ENCODE measurements at places on chromosomes 13 and 19.

DNA sequence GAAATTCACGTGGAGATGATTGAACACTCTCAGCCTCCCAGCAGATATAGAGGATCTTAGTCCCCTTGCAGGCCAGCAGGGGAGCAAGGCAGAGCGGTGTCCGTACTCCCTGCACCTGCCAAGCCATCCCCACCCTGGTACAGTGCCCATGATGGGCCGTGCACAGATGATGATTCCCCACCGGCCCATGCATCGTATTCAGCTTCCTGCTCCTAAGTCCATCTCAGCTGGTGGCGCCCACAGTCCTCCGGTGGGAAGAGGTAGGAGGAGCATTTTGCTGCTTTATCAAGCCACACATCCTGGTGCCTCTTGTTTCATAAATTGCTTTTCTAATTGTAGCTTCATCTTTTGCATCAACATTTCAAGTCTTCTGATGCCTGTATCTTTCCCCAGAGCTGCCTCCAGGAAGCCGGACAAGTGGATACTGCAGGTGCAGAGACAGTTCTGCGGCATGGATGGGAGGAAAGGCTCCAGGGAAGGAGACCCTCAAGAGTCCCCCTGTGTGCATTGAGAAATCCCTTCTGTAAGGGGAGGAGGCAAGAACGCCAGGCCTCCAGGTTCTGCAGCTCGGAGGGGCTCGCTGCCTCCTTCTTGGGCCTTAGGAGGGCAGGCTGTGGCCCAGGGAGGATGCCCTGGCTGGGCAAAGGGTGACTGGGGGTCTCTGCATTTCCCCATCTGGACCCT, 55.3 kb downstream of the F2RL3 start:
- DNase-seq = no peak

DNA sequence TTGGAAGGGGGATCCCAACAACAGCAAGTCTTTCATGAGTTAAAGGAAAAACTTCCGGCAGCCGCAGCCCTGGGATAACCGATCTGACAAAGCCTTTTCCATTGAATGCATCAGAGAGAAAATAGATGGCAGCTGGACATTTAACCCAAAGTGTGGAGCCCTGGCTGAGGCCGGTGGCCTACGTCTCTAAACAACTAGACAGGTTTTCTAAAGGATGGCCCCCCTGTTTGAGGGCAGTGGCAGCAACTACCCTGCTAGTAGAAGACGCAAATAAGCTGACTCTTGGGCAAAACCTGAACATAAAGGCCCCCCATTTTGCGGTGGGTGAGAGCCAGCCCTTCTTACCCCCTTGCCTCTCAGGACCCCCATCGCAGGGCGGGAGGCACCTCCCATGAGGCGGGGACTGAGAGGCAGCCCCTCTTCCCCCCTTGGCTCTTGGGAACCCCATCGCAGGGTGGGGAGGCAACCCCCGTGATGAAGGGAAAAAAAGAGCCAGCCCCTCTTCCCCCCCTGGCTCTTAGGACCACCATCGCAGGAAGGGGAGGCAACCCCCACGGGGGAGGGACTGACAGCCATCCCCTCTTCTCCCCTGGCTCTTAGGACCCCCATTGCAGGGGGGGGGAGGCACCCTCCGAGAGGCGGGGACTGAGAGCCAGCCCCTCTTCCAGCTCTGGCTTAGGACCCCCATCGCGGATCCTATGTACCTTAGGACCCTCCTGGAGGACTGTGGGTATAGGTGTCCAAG, 2422.9 kb upstream of the PCDH20 start:
- no peak for DNase-seq

DNA sequence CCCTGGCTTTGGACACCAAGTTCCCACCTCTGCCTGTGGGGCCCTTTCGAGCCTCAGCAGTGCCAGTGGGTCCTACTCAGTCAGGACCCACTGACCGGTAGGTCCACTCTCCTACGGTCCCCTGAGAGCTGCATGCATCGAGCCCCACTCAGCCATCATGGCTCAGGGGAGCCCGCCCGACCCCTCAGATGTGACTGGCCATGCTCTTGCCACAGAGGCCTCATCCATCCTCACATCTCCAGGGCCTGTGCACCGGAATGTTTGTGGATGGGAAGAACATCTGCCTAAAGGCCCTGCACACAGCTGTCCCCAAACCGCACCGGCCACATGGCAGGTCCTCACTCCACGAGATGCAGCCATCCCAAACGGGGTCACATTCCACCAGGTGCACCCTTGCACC, 52.6 kb upstream of the C13orf46 start:
- DNase-seq = no peak

DNA sequence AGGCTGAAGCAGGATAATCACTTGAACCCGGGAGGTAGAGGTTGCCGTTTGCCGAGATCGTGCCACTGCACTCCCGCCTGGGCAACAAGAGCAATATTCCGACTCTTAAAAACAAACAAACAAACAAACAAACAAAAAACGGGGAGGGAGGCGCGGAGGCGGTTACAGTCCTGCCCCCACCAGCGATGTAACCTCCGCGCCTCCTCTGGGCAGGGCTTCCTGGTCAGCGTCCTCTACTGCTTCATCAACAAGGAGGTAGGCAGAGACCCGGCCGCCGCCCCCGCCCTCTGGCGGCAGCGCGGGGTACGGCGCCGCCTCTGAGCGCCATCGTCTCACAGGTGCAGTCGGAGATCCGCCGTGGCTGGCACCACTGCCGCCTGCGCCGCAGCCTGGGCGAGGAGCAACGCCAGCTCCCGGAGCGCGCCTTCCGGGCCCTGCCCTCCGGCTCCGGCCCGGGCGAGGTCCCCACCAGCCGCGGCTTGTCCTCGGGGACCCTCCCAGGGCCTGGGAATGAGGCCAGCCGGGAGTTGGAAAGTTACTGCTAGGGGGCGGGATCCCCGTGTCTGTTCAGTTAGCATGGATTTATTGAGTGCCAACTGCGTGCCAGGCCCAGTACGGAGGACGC, 10.2 kb downstream of the SNRPD2 start:
- DNase-seq = peak; percentile 93

GRCh38 chr13:42106998-42107397, 58.5 kb downstream of the DGKH start:
- DNase-seq = peak; percentile 55

DNA sequence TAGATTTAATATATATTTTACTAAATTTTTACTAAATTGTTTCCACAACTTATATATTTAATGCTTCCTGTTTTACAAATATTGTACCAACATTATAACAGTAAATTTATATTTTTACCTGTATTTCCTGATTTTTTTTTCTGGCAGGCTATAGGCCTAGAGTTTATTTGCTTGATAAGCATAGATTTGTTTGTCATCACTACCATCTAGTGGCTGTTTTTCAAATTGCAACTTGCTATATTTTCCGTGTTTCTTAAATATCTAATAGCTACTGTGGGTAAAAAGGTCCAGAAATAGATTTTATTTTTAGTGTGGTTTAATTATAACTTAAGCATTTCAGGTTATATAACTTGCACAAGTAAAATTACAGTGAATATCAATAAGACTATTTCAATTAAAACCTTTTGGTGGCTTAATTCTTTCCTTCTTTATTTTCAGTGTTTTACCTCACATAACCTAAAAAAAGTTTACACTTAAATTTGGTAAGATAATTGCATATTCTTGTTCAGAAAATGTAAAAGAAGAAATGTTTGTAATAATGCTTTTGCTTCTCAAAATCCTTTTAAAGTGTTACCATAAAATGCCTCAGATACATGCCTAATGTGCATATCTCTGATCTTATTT, 60.6 kb downstream of the NDFIP2 start:
- DNase-seq = peak; percentile 25

- DNase-seq = peak; percentile 78
Observed at GRCh38 chr19:16889883-16890460, 1.2 kb downstream of the F2RL3 start.

- DNase-seq = no peak
Observed at GRCh38 chr13:77417897-77418296, 91.0 kb upstream of the MYCBP2 start.

GRCh38 chr13:72960114-72960513, 98.7 kb upstream of the KLF5 start:
- DNase-seq = no peak

- no peak for DNase-seq
Observed at GRCh38 chr19:41412953-41413352, 14.2 kb downstream of the B3GNT8 start.

- no peak for DNase-seq
Observed at GRCh38 chr19:2863816-2864215, 3.3 kb upstream of the ZNF556 start.

GRCh38 chr13:100130930-100131511, 42.1 kb downstream of the PCCA start:
- DNase-seq = no peak

GRCh38 chr13:28267497-28267896, 129.2 kb downstream of the PAN3 start:
- DNase-seq = no peak
